ENCODE measurements at places on chromosomes 2 and 18.

- DNase-seq, result no peak
These were observed 38.3 kb downstream of the GCA start for GRCh38 chr2:162382278-162382677.

DNA sequence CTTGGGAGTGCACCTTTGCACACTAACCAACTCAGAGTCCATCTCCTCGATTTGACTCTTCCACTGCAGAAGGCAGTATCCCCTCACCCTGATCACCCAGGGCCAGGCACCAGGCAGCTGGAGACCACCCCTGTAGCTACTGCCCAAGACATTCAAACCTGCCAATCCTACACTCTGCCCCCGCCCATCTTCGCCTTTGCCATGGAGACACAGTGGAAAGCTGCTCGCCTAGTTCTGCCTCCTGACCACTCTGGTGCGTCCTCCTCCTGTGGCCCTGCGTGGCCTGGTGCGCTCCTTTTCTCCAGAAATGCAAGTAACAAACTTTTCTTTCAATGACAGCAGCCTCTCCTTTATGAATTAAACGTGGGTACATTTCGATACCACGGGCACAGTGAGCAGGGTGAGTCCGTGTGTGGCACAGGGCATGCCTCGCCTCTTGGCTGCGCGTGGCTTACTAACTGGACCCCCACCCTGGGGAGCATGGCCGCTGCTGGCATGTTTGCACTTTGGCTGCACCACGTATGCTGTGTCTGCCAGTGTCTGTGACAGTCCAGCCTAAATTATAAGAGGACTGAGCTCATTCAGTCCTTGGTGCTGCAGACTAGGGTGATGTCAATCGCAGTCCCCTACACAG, 47.6 kb downstream of the LONRF2 start:
- no peak for DNase-seq

- no peak for DNase-seq
These were observed 762.2 kb upstream of the HS6ST1 start for GRCh38 chr2:129080715-129081476.

GRCh38 chr2:20008703-20009102, 3.8 kb downstream of the MATN3 start:
- no peak for DNase-seq

DNA sequence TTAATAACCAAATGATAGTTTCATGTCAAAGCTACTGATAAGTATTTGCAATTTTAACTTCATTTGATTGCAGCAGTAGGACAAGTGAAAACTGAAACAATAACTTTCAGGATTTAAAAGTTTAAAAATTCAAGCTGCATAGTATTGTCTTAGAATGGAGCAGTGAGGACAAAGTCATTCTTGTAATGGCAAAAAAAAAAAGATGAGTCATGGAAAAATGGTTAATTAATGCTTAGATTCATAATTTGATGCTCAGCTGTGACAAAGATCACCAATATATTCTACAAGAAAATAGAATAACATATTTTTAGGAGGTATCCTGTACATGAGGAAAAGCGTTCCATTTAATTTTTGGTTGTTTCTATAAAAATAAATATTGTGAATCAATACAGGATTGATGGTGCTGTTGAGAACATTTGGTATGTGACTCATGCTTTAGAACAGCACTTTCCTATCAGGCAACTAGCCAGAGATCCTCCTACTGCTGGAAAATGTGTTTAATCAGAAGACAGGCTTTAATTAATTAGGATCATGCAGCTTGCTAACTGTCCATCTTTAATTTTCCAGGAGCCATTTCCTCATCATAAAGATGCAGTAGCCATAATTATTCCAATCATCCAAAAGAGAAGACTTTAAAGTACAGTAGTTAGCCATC, 239.0 kb upstream of the MMADHC start:
- DNase-seq, result no peak

GRCh38 chr2:88845772-88846661, 154.5 kb downstream of the RPIA start:
- no peak for DNase-seq

DNA sequence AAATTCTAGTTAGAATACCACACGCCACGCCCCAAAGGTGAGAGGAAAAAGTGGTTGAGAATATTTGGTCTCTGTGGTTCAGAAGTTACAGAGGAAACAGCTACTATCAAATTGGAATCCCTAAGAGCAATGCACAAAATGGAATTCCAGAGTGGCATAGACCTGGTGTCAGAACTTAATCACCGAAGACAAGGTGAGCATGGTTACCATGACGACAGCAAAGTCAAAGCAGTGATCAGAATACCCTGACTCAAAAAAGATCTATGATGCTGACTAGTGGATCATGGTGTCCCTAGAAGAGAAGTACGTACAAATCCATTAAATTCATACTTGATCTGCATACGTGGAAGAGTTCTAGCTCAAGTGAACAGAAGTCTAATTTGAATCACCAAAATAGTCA, 14.5 kb downstream of the LRRTM4 start:
- no peak for DNase-seq

- DNase-seq, result no peak
These were observed 1.7 kb upstream of the ZNF532 start for GRCh38 chr18:58862851-58863538.

GRCh38 chr2:40797120-40797519, 345.2 kb upstream of the SLC8A1 start:
- DNase-seq, result no peak

DNA sequence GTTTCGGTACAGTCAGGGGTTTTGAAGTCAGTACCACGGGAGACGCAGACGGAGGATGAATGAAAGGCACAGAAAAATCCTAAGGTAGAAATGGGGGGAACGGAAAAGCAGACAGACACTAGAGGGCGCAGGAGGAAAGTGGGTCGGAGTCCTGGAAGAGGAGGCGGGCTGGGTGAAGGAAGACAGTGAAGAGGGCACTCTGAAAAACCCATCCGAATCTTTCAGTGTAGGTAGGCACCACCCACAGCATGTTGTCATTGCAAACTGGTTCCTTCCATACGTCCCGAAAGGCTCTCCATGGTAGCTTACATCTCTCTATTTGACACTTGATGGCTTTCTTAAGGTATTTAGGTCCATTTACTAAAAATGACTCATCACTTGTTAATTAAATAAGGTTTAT, 18.5 kb upstream of the ZNF236 start:
- peak; percentile 91 for DNase-seq

DNA sequence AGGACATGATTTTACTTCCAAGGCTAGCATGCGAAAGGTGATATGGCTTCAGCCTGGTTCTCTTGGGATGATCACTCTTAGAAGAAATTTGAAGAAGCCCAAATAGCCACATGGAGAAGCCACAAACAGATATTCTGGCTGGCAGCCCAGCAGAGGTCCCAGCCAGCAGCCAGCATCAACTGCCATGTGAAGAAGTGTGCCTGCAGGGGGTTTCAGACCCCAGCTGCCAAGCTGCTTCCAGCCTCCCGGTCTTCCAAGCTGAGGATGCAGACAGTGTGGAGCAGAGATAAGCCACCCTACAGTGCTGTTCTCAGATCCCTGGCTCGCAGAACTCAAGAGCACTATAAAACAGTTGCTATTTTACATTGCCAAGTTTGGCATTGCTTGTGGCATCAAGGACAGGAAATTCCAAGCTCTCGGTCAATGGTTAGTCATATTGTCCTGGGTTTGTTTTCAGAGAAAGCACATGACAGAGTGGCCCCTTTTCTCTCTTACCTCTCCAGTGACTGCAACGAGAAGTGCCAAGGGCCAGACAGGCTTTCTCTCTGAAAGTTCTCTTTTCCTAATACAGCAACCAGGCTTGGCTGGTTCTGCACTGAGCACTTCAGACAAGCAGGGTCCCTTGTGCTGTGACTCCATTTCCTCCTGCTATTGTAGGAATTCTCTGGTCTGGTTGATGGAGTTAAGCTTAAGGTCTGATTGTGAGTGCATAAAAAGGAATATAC, 223.7 kb downstream of the ANKRD30B start:
- DNase-seq, result no peak

GRCh38 chr2:171166328-171166983, 5.8 kb upstream of the TLK1 start:
- DNase-seq, result no peak

DNA sequence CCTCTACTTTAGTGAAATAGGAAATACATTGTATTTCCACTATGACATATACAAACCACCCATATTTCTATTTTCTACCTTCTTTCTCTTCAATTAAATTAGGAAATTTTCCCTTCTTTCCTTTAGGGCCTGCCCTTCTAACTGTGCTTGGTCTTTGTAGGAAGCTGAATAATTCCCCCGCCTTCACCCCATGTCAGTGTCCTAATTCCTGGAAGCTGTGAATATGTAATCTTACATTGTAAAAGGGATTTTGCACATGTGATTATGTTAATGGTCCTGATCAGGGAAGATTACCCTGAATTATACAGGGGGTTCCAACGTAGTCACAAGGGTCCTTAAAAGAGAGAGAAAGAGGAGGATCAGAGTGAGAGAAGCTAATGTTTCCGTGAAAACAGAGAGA, 40.2 kb downstream of the GRB14 start:
- no peak for DNase-seq

- DNase-seq, result no peak
These were observed 1233.5 kb upstream of the NXPH2 start for GRCh38 chr2:140013545-140014203.

GRCh38 chr2:158500333-158500732, 43.6 kb downstream of the PKP4 start:
- DNase-seq, result no peak

DNA sequence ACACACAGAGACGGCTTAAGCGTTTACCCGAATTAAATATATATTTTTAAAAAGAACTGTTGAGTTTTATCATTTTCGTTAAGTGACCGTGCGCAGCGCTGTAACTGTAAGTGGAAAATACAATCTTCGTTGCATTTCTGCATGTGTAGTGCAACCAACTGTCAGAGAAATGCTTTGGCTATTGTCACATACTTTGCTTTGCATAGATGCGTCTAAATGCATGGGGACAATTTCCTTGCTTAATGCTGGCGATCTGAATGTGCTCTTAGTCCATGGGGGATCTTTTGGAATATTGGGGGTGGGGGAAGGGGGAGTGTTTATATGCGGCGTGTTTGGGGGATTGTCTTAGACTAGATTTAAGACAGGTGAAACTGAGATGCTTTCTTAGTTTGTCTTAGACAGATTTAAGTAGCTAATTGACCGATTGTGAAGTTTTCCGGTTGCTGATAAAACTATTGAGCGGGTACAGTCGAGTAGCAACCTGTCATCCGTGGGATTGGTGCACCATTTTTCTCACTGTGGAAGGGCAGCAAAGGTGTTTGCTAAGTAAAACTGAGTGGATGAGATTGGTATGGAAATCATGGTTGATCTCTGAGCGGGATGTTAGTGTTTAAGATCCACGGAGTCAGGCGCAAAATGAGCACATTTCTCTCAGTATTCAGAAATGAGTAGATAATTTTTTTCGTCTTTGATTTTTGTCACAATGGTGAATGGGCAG, 476 bp downstream of the VSNL1 start:
- DNase-seq, result no peak

DNA sequence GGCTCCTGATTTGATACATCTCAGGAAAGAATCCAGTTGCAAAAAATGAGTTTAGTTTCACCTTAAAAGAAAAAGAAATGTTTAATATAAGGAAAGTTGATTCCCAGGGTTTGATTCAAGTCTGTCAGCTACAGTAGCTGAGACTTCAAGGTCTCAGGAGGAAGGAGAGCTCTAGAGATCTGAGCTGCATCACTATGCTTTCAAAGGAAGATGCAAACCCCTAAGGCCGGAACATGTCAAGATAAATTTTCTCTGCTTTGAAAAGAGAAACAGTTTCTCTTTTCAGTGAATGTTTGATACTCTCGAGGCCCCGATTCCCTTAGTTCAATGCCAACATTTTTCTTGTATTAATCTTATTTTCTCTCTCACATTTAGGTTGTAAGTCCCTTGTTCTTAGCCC, 128.6 kb downstream of the RGPD3 start:
- no peak for DNase-seq

DNA sequence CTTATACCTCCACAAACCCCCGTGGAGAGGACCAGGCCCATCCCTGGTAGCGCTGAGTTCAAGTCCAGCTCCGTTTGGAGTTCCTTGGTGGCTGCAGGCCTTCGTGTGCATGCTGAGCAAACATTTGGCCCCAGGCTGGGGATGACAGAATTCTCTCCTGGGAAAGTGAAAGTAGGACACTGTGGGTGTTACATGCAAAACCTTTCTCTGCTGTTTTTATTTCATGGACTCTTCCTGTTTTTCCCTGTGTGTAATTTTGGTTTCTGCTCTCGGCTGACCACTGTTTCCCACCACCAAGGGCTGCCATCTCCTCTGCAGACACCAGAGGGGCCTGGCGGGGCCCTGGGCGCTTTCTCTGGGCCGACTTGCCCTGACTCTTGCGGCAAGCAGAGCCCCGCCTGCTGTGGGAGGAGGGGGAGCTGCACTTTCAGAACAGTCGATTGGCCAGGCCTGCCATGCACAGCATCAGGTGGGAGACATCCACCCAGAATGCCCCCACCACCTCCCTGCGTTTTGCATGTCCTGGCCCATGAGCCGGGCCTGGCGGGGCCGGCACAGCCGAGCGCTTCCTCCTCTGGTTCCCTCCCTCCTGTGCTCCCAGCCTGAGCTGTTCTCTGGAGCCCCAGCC, 102.4 kb downstream of the CABLES1 start:
- DNase-seq, result peak; percentile 83

- DNase-seq, result no peak
These were observed 284.6 kb upstream of the UBE2E3 start for GRCh38 chr2:180695586-180696401.

DNA sequence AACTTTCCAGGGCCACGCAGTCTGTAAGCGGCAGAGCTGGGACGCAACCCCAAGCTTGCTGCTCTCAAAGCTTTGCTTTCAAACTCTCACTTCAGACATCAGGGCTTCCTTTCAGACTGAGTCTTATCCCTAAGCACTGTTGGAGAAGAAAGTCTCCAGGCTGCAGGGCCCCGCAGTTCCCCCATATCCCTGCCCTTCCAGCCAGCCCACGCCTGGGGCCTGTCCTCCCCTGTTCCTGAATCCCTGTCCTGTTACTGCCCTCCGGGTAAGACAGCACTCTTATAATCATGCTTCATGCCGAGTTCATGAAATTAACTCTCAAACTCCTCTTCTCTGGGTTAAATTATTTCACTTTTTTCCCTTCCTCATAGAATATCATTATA, 37.9 kb downstream of the HPCAL1 start:
- no peak for DNase-seq

DNA sequence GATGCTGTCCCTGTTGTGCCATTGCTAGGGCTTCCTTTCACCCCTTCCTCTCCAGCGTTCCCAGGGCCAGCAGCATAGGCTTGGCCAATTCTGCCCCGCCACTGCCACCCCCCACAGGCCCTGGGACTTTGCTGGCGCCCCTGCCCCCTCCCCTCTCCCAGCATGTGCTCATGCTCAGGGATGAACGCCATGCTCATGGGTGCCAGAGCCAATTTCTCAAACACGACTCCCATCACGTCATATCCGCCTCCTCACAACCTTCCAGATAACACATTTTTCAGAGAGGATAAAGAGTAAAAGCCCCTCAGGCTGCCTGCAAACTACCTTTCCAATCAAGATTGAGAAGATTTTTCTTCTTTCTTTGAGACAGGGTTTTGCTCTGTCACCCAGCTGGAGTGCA, 48.6 kb downstream of the DNMT3A start:
- no peak for DNase-seq

GRCh38 chr2:233342301-233342700, 12.0 kb upstream of the DGKD start:
- no peak for DNase-seq

Data from activated CD4-positive, alpha-beta T cell treated with anti-CD3 and anti-CD28 coated beads, Interleukin-2, amount 10 ng/mL, durations not matched to agents 24 days and 14 days (primary cell).